Brain microvascular endothelial cell (primary cell): ENCODE measurements at places on chromosomes 6 and 20.

DNA sequence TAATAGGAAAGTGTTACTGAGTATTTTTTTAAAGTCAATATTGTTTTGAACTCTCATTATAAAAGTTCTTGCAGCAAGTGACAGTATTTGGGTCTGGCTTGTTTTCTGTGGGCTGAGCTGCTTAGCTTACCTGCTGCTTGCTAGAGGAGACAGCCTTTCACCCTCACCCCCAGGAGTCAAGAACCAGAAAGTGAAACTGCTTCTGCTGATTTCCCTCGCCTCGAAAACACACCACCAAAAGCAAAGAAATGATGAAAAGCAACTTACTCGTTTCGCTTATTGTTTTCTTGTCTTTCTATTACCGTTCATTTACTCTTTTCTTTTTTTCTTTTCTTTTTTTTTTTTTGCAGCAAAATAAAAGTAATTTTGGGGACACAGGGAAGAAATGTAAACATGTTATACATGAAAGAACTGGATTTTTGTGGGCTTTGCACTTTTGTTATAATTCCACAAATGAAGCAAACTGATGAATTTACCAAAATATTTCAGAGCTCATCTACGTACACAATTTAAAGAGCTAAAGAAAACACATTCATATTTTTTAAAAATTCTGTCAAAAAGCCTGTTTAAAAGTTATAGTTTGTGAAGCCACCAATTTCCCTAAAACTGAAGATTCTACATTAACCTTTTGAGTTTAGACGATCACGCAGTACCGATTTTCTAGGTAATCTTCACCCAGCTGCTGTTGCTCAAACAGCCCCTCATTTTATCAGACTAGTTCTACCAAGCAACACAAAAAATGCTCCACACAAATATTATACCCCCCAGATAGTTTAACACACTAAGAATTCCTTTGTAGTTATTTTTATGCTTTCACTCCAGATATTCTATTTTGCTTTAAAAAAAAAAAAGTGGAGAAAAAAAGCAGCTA lies 1.7 kb downstream of the SCML4 start:
- no peak for DNase-seq

DNA sequence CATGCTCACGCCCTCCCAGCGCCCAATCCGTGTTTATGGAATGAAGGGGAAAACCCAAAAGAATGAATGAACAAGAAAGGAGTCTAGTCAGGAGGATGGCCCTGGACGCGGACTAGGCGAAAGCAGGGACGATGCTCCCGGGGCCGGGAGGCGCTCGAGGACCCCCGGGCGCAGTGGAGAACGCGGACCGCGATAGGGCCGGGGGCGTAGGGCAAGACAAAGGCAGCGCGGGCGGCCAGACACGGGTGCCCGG lies 758 bp downstream of the GCLC start:
- no peak for DNase-seq

DNA sequence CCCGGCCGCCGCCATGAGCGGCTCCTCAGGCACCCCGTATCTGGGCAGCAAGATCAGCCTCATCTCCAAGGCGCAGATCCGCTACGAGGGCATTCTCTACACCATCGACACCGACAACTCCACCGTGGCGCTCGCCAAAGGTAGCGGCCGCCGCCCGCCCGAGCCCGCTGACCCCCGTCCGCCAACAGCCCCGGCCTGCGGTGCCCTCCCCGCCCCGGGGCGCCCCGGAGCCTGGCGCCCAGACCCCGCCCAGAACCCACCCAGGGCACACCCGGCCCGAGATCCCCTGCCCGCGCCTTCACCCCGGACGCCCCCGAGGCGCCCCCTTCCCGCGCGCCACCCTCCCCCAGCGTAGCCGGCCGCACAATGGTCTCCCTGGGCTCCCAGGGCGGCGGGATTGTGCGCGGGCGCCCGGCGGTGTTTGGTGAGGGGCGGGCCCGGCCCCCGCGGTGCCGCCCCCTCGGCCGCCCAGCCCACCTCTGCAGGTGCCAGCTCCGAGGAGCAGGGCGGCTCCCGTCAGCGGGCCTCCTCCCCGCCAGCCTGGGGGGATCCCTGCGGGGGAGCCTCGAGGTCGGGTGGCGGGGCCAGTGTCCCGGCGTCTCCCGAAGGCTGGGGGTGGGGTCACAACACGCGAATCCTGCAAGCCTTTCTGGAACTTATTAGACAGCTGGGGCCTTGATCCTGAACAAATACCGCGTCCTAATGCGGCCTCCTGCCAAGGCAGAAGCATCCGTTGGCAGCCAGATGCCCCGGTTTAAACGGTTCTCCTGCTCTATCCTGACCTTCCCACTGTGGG lies 577 bp downstream of the LSM14B start:
- DNase-seq = no peak

GRCh38 chr20:38430679-38431325 lies 4.3 kb downstream of the SNHG17 start:
- no peak for DNase-seq

GRCh38 chr6:159358562-159358961 lies 189.4 kb downstream of the FNDC1 start:
- no peak for DNase-seq

DNA sequence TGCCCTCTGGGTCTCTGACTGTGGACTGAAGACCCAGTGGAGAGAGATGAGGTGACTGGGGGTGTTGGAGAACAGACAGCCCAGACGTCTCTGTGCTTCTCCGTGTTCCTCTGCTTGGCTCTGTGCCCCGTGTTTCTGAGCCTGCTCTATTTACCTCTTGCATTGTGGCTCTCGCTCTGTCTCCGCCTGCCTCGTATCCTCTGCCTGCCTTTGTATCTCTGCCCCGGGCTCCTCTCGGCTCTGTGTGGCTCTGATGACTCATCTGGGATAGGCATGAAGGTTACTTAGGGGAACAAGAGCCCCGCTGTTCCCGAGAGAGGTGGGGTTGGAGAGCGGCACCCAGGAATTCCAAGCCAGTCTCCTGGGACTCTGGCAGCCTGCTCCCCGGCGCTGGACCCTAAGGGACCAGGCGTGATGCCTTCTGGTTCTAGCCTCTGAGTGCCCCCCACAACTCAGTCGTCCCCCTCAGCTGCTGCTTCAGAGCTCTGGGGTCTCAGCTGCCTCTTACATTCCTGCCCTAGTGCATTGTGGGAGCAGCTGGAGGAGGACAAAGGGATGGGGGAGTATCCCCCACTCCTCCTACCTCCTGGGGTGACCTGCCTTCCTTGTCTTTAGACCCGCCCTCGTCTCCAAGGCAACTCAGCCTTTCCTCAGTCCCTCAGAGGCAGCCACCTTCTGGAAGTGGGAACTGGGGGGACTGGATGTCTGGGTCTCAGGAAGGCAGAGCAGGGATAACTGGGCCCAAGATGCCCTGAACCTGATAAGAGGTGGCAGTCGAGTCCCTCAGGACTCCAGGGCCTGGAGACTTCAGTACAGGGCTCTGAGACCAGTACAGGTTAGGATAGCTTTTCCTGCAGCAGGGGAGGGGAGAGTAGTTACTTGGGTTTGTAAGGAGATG lies 1.9 kb downstream of the DDR1 start:
- DNase-seq = peak; percentile 66
